ENCODE measurements at places on chromosomes 12 and 14.

DNA sequence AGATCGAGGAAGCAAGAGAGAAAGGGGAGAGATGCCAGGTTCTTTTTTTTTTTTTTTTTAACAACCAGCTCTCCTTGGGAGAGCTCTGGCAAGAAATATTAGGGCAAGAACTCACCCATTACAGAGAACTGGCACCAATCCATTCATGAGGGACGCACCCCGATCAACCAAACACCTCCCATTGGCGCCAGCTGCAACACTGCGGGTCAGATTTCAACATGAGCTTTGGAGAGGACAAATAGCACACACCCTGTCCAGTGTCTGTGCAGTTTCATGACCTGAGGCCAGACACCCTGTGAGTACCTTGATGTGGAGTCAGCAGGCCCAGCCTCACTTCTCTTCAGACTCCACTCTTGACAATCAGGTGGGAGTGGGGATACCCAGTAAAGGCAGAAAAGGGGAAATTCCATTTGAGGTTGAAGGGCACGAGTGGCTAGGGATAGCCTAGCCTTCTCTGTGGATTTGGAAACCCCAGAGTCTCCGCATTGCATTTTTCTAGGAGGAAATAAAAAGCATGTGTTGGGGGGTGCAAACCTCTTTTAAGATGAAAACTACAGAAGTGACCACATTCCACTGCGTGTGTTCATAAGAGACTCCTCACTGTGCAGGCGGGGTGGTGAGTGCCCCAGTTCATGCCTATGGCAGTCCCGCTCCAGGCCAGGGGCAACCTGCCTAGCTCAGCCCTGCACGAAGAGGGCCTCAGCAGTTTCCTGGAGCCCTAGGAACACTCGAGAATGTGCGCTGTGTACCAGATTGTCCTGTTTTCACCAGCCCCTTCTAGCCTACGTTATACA lies 42.4 kb upstream of the GPATCH2L start:
- DNase-seq, result no peak

DNA sequence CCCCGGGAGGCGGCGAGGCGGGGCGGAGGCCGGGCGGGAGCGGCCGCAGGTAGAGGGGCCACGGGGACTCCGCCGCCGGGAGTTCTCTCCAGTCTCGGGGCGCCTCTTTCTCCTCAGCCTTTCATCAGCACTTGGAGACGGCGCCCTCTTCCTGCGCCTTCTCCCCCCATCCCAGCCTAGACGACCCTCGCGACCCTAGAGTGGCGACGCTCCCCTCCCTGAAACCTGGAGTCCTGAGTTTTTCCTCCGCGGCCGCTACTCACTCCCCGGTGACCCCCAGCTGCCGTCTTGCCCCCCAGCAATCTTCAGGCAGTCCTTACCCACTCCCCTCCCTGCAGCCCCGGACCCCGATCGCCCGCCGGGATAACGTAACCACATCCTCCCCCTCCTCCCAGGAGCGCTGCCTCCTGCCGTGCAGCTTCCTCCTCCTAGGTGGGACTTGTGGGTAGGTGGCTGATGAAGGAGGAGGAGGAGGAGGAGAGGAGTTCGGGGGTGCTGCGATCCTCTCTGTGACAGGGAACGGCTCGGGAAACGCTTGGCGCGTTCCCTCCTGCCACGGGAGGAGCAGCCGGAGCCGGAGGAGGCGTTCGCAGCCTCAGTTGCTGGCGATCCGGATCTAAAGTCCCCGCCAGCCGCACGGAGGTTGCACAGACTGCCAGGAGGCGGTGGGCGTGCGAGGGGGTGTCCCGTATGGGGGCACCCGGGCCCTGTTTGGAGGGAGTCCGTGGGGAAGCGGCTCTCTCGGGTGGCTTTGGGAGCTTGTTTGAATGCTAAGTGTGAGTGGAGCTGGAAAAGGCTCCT lies 891 bp downstream of the PLEKHA5 start:
- DNase-seq, result no peak

DNA sequence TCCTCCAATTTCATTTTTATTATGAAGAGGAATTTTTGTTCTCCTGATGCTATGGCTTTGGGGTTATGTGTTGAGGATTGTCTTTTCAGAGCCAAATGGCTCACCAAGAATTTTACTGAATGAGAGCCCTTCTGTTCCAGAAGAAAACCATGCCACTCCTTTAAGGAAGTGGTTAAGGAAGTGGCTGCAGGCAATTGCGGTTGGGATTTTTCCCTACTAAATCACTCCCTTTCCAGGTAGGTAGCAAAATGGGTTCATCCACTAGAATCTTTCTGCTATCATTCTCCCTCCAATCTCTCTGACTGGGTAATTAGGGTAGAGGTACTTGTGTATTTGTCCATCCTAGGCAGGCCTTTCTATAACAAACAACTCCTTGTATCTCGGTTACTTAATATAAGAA lies 163.1 kb downstream of the TTC8 start:
- no peak for DNase-seq

- no peak for DNase-seq
Observed at GRCh38 chr12:24197532-24197931, 248.1 kb upstream of the SOX5 start.

GRCh38 chr14:102824832-102825231 lies 47.6 kb downstream of the TRAF3 start:
- no peak for DNase-seq

DNA sequence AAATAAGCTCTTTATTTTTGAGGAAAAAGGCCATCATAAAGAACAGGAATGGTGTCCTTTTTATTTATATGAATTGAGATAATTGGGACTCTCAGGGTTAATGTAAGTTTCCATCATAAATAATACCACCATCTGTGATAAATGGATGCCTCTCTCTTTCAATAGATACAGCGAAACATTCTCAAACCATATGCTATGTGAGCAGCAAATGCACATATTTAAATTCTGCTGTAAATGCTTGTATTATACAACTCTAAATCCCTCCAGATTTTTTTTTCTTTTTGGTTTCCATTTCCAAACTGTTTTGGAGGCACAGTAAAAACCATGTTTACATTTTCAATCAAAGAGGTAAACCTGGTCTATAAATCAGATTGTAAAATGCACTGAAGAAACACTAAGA lies 132.3 kb downstream of the TMEM132C start:
- no peak for DNase-seq

GRCh38 chr14:58638231-58639197 lies 752 bp downstream of the DACT1 start:
- no peak for DNase-seq

- DNase-seq, result no peak
Observed at GRCh38 chr12:11769723-11770514, 120.4 kb downstream of the ETV6 start.

- no peak for DNase-seq
Observed at GRCh38 chr14:94145902-94146527, 16.6 kb upstream of the IFI27L2 start.

- DNase-seq, result peak; percentile 4
Observed at GRCh38 chr12:75722714-75723200, 211.3 kb upstream of the KRR1 start.

- DNase-seq, result no peak
Observed at GRCh38 chr12:105451211-105451610, 120.7 kb downstream of the C12orf75 start.

- no peak for DNase-seq
Observed at GRCh38 chr14:45838597-45838996, 585.6 kb upstream of the MIS18BP1 start.

DNA sequence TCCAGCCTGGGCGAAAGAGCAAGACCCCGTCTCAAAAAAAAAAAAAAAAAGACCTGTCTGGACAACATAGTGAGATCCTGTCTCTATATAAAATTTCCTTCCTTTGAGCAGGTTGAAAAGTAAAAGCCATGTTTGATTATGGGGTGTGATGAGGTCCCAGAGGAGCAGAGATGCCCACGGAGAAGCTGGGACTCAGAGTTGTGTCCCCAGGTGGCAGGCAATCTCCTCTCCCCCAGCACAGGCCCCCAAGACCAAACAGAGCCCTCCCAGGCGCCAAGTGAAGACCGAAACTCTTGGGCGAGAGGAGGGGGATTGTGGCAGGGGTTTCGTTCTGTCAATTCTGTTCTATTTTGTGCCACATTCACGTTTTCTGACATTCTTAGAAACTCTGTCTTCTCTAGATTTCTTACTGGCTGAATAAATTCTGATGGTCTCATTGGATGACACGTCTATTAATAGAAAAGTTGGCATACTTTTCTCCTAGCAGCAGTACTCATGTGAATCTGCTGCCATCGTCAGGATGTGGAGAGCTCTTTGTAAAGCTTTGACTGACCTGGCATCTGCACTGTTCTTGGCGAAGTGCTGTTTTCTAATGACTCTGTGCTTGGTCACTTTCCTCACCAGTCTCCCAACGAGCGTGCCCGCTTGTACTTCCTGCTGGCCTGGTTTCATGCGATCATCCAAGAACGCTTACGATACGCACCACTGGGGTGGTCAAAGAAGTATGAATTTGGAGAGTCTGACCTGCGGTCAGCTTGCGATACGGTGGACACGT lies 43.4 kb downstream of the HSP90AA1 start:
- DNase-seq, result no peak

DNA sequence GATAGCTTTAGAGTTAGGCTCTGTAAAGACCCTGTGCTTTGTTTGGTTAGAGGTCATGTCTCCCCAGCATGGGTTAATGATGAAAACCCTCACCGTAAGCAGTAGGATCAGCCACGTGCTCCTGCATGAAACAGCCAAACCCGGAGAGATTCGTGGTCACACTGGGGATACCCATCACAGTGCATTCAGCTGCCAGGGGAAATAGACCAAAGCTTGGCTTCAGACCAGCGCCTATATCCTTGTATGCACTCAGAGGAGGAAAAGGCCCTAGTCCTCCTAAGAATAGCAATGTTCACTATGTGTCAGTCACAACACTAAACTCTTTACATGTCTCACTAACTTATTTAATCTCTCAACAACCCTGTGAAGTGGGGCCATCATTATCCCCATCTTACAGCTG lies 16.3 kb downstream of the SPX start:
- DNase-seq, result no peak

DNA sequence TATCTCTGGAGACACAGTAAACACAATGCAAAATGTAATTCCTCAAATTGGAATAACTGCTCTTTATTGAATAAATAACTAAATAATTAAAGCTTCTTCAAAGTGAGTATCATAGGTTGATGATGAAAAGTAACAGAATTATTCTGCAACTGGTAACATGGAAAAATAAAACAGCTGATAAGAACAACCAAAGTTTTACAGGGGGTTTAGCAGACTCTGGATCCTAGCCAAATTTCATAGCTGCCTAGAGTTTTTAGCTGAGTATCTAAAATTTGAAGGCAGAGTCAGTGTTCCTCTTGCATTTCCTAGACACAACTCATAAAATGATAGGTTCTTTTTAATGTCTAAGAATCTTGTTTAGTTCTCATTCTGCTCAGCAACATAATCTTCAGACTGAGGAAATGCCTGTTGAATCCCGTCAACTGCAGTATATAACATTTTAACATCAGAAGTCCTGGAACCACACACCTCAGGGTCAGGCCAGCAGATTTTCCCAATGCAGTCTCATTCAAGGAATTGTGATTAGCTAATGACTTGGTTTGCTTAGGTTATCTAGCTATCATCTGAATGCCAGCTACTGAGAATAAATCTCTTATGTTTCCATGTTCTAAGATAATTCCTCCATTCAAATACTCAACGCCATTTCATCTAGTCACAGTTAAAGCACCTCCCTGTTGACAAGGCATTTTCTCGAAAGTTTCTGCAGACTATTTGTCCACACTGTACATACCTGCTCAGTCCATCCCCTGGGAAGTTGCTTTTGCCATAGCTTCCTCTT lies 411.6 kb downstream of the BCAT1 start:
- DNase-seq, result no peak

DNA sequence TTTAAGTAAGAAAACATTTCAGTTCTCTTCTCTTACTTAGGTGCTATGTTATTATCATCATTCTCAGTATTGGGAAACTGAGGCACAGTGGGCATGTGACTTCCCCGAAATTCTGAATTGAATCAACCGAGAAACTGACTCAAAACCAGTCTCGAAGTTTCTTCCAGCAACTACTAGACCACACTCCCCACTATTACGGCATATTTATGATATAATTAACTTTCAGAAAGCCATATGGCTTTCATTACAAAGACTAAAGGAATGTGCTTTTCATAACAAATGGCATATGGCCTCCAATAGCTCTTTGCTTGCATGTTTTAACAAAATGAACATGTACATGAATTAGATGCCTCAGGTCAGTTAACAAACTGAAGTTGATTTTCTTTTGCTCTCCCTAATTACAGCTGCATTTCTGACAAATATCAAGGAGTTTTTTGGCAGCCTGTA lies 182.9 kb upstream of the SLC38A2 start:
- DNase-seq, result no peak

DNA sequence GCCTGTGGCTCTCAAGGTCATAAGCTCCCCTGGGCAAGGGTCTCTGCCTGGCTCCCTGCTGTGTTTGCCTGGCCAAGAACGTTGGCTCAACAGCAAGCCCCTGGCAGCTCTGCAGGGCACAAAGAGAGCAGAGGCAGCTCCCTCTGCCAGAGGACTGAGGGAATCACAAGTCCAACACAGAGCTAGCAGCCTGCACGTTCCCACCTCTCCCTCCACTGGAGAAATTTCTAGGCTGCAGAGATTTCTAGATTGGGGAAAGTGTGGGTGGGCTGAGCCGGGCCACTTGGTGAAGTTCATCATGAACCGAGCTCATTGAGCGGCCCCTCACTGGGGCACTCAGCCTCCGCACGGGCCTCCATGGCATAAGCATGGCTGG lies 19.8 kb downstream of the ZFYVE21 start:
- no peak for DNase-seq

DNA sequence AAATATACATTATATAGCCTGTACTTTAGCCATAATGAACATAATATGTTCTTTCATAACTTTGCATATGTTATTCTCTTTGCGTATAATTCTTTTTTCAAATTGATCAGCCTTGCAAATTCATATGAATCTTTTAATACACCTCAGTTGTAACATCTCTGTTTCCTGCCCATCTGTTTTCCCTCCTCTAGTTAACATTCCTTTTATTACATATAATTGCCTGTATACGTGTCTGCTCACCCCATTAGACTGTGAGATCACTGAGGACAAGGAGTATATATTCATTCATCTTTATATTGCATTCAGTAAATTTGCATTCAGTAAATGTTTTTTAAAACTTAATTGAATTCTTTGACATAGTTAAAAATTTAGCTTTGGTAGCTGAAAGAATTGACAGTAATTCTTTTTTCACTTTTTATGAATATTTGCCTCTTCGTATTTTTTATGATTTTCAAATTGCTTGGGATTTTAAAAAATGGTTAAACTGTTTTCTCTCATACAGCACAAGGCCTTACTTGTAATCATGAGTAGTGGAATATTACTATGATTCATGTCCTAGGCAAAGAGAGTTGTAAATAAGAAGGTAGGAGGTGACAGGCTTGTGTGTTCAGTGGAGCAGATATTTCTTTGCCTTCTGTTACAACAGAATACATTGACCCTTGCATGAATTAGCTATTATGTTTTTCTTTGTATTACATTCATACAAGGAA lies 32.8 kb upstream of the KLHL42 start:
- DNase-seq, result no peak

DNA sequence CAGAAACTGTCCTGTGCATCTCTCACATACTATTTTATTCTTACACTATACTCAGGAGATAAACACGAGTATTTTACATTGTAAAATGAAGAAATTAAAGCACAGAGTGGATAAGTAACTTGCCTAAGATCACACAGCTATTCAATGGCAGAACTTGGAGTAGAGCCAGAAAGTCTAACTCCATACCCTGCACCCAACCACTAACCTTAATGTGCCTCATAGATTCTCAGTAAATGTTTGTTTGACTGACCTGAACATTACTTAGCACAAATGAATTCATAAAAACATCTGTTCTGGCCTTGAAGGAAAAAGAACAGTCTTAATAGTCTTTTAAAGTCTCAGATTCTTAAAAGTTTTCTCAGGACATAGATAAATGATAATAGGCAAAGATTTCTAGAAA lies 83.5 kb upstream of the OVCH1 start:
- DNase-seq, result no peak

GRCh38 chr12:34342048-34342447 lies 319.8 kb downstream of the ALG10 start:
- DNase-seq, result no peak
